ENCODE measurements at places on chromosomes 7 and 10.

DNA sequence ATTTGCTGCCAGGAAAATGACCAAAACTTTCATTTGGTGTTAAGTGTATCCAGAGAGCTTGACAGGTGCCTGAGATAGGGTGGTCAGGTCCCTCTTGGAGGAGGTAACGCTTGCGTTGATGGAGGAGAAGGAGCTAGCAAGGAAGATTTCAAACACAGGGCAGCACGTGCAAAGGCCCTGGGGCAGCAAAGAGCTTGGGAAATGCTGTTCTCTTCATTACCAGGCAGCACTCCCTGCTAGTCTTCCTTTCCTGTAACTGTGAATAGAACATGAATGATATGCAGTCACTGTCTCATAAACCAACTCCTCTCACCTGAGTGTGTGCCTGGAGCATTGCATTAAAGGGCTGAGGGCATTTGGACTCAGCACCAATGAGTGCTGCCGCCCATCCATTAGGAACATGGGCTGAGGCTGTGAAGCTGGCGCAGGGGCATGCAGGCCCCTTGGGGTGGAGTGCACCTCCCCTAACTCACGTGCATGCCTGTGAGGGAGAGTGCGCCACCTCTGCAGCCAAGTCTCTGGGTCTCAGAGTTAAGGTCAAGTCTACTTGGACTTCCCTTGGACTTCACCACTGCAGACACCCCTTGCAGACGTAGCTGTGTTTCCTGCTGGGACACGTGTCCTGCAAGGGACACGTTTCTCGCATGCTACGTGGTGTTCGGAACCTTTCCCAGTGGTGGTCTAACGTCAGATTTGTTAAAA lies 136.8 kb downstream of the PAXIP1 start:
- no peak for DNase-seq

DNA sequence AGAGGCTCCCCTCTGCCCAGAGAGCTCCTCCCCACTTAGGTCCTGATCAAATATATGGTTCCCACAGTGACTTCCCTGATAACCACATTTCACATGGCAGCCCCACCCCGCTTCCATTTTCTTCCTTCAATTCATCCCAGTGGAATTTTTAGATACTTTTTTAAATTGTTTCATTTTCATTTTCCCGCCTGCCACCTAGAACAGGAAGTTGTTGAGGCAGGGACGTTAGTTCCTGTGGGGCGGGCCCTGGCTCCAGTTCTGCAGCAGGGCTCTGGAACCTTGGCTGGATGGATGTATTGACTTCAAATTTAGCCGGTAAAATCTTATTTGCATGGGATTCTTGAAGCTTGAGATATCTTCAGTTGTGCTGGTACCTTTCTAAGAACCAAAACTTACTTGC lies 226.6 kb downstream of the PAXIP1 start:
- no peak for DNase-seq

GRCh38 chr7:151060416-151061212 lies 1.2 kb downstream of the SLC4A2 start:
- DNase-seq: peak; percentile 28

GRCh38 chr10:68550747-68551411 lies 9.3 kb upstream of the TET1 start:
- peak; percentile 68 for DNase-seq

DNA sequence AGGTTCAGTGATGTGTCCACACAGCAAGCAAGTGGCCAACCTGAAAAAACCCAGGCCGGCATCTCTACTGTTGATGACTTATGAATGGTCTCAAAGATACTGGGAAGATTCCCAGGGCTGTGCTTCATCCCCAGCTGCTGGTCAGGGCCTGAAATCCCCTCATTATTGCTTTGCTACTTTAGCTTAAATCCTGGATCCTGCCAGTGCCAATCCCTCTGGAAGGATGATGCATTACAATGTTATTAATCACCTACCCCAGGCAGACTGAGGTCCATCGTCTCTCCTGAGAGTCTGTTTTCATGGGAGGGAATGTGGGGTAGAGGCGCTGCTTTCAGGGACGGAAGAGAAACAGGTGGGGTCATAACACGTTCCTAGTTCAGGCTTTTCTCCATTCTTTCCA lies 371.6 kb downstream of the RPS24 start:
- no peak for DNase-seq

All from activated naive CD4-positive, alpha-beta T cell treated with anti-CD3 and anti-CD28 coated beads, Interleukin-2, amount 10 ng/mL, durations not matched to agents 7 days and 5 days (primary cell).